ENCODE measurements at places on chromosomes 1 and 21.

GRCh38 chr1:65330021-65330420 is 20.7 kb downstream of the DNAJC6 start:
- DNase-seq, result no peak

GRCh38 chr21:33162436-33162951 is 67.2 kb upstream of the IFNAR2 start:
- no peak for DNase-seq

DNA sequence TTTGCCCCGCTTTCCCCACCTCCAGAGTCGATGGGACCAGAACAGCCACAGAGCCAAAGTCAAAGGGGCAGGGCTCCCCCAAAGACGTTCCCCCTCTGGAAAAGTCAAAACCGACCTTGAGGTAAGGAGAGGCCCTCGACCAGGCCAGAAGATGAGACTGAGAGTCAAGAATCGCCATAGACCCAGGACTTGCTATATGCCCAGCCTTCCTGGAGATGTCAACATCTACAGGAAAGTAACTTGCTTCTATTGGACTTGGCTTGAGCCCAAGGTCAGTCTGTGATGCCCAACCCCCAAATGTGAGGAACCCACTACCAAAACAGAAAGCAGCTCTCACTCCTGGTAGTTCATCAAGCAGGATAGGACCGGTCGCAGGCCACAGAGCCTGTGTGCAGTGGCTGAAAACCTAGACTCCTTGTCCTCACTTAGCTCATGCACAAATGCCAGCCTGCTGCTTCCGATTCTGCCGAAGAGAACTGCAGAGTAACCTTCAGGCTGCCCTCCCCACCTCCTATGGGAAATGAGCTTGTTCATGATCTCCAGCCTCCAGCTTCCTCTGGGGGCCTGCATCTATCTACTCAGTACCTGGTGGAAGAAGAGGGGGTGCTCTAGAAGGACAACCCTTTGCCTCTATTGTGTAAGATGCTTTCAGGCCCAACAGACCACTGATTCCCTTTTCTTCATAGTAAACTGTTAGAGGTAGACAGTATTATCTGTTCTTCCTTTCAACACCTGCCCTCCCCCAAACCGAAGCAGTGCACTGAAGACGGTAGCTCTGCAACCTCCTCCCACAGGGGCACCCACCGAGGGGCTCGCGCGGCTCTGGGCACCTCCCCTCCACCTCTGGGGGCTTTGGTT is 1.4 kb downstream of the ACOT7 start:
- DNase-seq, result no peak

GRCh38 chr1:10613861-10614260 is 139.1 kb downstream of the PEX14 start:
- DNase-seq, result no peak

DNA sequence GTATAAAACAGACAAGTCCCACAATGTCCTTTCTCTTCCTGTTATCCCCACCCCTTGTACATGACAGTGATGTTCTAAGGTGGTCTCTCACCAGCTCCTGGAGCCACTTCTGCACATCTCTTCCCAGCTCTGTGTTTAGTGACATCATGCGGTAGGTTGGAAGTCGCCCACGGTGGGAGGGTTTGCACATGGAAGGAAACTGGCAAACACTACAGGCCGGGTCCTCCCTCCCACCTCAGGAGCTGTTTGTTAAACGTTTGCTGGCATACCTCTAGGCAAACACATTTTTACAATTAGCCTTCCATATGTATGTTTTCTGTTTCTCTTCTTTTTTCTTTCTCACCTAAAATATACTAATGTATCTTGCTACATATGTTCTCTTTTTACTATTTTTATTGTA is 107.4 kb downstream of the PCBP3 start:
- no peak for DNase-seq

- DNase-seq, result no peak
Observed at GRCh38 chr21:29307718-29308455, 9.2 kb downstream of the BACH1 start.

DNA sequence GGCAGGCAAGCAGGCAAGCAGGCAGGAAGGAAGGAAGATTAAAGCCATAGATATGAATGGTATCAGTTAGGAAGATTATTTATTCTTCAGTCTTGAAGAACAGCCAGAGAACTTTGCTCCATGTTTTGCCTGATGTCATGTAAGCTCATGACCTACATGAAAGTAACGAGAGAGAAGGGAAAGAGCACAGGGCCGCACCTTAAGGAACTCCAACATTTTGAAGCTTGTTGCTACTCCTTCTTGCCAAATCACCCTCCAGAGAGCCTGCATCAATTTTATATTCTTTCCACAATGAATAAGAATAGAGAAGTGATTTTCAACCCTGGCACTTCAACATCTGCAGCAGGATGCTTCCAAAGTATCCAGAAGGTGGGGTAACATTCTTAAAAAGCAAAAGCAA is 78.0 kb upstream of the EFHD2 start:
- no peak for DNase-seq

GRCh38 chr1:94654459-94654858 is 112.9 kb upstream of the F3 start:
- DNase-seq, result no peak

DNA sequence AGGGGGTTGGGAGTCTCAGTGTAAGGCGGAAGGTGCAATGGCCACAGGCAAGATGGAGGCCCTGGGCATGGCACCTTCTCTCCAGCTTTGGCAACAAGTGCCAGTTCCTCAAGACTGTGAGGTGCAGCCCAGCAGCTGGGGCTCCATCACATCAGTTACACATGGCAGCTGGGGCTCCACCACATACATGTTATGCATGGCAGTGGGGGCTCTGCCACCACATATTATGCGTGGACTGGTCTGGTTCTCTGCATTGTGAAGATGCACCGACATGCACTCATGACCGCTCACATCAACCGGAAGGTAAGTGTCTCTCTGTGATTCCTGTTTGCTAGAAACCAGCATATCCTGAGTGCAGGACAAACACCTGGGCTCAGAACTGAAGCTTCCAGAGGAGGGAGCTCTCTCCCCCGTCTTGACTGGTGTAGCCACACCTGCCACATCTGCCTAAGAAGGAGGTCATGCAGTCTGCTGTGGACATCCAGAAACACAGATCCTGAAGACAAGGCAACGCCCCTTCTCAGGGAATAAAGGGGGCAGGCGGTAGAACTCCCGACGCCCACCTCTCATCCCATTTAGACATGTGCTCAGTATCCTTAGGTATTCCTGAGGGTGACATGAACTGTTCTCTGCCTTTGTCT is 104.1 kb upstream of the TMPRSS2 start:
- no peak for DNase-seq

DNA sequence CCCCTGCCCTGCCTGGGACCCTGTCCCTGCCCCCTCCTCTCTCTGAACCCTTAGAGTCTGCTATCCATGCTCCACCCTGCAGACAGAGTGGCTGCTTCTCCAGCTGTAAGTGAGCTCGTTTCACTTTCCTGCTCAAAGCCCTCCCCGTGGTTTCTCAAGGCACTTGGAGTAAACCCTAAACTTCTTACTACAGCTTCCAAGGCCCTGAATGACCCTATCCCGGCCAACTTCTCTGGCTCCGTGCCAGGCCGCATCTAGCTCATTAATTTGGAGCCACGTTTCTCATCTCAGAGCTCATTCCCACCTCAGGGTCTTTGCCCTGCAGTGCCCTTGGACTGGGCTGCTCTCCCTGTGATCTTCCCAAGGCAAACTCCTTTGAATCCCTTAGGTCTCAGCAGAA is 235.1 kb upstream of the RUNX1 start:
- no peak for DNase-seq

DNA sequence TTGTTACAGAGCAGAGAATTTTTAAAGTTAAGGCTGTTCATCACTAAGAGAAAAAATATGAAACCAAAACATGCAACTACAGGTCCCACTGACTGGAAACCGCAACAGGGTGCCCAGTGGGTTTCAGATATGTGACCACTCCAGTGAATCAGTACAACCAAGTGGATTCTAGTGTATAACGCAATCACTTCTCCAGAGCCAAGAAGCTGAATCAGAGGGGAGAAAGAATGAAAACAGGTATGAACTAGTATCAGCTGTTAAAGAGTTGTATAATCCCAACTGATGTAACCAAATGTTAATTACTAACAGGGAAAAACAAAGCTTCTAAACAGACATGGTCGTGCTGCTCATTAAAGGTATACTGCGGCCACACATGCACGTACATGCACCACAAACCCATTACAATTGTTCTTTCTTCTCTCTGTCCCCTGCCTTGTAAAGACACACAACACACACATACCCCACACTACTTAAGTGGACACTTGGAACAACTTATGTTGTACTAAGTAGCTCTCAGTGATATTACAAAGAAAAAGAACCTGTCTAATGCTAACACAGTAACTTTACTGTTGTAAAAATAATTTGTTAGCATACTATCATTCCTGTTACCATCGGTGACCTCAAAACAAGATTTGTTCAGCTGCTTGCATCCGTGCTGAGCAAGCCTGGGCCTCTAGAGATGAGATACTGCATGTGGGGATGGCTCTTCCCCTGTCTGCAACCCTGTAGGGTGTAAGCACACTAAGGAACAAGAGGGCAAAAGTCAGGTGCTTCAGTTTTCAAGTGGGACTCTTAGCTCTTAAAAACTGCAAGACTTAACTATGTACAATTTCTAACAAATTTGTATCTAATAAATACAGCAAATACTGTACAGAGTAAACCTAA is 74.2 kb downstream of the PTPN14 start:
- no peak for DNase-seq

- DNase-seq, result no peak
Observed at GRCh38 chr1:153962088-153963029, 978 bp downstream of the SLC39A1 start.

GRCh38 chr1:186700722-186701121 is 20.5 kb upstream of the PTGS2 start:
- DNase-seq, result no peak

DNA sequence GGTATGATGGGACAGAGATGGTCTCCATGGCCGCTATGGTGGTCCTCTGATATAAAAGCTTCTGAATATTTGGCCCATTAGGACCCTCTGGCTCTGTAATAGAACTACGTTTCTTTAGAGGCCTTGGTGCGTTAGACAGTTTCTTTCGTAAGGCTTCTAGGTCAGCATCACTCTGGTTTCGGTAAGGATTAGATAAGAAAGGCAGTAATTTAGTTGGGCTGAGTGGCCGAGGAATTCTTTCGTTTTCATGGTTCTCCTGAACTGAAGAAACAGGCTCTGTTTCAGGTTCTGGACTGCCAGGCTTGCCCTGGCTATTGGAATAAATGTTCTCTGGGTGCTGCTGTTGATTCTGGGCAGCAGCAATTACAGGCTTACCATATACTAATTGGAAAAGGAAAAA is 49.5 kb downstream of the TP53BP2 start:
- no peak for DNase-seq

DNA sequence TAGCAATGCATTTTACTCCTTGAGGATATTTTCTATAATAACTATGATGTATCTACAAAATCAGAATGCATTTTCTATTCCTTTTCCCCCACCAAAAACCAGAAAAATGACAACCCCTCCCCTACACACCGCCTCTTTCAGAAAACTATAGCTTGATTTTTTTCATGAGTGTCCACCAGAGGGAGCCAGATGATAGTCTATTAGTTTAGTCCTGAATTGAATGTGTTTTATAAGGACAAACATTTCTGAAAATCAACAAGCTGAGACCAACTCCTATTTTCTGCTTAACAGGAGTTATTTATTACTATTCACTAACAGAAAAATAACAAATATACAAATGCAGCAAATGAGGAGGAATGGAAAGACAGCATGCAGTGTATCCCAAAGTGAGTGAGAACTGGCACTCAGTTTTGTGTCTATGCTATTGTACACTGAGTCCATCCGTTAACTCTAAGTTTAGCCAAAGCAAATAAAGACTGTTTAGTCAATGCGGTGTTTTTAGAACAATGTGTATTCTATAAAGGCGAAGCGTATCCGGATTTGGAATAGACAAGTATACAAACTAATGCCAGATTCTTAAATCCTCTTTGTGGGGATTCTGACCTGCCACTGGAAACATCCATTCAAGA is 182.6 kb downstream of the VAV3 start:
- DNase-seq, result no peak

DNA sequence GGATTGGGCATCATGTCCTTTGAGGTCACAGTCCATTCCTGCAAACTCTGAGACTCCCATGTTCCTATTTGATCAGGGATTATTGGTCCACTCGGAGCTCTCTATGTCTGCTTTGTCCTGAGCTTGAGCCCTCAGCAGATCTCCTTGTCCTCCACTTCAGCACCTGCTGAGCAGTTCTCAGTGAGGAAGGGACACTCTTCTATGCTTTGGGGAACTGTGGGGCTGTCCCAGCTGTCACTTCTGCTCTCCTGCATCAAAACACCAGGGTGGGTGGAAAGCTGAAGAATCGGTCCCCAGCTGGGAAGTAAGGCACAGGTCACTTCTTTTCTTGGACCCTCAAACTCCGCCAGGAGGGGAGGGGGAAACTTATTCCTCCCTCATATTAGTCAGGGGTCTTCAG is 99.5 kb downstream of the PCP4 start:
- DNase-seq, result no peak

- DNase-seq, result no peak
Observed at GRCh38 chr1:170063109-170063826, 11.2 kb downstream of the KIFAP3 start.

GRCh38 chr1:85607921-85608265 is 27.3 kb downstream of the CCN1 start:
- no peak for DNase-seq

GRCh38 chr21:36966821-36967768 is 626 bp upstream of the HLCS start:
- no peak for DNase-seq

DNA sequence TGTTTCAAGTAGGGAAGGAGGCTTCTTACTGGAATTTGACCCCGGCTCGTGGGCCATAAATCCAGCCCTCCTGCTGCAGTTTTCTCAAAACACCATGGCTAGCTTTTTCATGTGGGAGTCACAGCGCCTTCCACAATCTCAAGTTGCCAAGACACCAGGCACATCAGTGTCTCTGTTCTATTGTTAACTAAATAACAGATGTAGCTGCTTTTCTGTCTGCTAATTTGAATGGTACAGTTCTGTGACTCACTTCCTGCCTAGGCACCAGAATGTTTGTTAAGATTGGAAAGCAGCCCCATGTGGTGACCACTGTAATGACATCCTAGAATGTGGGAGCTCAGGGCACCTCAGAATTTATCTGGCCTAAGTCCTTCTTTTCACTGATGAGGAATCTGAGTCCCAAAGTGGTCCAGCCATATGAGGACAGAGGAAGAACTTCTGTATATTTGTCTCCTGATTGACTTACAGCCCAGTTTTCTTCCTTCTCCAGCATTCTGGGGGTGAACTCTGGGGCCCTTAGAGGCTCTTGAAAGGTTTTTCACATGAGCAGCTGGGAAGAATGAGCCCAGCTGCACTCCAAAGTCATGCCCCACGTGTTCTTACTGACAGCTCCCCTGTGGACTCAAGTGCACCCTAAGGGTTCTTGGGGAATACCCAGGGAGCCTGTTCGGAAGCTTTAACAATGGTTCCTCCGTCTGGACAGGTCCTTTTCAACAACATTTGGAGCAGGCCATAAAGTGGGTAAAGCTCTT is 27.5 kb downstream of the TRIM45 start:
- no peak for DNase-seq

DNA sequence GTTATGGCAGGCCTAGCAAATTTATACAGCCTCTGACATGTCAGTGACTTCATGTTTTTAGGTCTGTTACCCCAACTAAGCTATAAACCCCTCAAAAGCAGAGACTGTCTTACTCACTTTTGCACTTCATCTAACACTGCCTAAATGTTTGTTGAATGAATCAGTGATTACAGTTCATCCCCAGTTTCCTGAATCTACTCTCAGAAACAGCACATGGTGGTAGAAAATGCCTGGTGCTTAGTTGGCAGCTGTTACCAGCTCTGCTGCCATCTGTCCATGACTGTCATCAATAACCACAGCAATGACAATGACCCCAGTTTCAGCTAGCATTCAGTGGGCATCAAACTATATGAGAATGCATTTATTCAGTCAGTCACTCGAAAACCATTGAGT is 110.5 kb upstream of the SERBP1 start:
- DNase-seq, result no peak
